ENCODE measurements at places on chromosomes 7 and 10.

DNA sequence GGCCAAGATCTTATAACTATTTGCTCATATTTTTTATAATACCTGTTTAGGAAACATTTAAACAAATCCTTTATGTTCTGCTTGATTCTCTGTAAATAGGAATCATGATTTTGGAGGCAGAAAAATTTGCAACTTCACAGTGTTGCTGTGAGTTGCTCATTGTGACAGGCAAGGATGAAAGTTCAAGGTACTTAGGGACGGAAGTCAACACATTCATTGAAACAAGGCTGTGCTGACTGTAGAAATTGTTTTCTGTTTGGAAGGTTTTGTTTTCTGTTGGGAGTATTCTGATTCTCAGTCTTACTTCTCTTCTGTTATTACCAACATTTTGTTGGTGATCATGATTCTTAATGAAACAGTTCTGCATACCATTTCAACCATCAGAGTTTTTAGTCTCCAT, 54.9 kb downstream of the FANK1 start:
- no peak for DNase-seq

DNA sequence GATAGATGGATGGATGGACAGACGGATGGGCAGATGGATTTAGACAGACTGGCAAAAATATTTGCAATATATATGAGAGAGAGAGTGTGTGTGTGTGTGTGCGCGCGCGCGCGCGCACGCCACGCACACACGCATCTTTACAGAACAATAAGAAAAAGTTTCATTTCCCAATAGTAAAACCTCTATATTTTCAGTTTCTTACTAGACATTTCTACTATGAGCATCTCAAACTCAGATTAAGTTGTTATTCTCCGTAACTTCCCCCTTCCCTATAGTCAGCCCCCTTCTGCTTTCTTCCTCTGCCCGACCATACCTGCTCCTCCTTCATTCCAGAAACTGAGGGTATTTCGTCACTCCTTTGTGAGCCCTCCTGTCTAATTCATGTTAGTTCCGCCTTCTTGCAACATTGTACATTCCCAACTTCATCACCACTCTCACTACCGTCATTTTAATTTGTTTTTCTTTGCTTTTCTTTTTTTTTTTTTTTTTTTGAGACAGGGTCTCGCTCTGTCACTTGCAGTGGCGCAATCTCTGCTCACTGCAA, 154.4 kb upstream of the SH2B2 start:
- DNase-seq: no peak

DNA sequence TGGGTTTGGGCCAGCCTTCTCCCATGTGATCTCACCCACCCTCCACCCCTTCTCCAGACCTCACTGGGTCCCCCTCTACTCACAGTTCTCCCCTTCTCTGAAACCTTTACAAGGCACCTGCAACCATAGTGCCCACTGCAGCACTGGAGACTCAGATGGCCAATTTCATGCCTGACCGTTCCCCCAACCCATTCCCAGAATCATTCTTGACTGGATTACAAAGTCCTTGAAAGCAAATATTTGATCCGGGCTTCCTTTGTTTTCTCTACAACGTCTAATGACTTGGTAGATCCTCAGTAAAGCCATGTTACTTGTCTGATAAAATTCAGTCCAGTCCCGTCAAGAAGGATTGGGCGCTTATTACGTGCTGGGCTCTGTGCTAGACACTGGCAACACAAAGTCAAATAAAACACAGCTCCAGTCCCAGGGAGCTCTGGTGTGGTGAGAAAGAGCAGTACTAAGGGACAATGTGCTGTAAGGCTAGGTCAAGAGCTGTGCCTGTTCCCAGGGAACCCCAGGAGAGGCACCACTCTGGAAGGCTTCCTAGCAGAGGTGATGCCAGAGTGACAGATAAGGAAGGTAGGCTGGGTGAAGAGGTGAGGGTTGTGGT, 36.5 kb downstream of the SH3PXD2A start:
- no peak for DNase-seq

- DNase-seq: no peak
Observed at GRCh38 chr7:71904484-71904883, 507.7 kb downstream of the CALN1 start.

GRCh38 chr10:100894033-100894432, 18.7 kb upstream of the SLF2 start:
- DNase-seq: no peak

- no peak for DNase-seq
Observed at GRCh38 chr10:77865580-77866324, 60.8 kb downstream of the DLG5 start.

DNA sequence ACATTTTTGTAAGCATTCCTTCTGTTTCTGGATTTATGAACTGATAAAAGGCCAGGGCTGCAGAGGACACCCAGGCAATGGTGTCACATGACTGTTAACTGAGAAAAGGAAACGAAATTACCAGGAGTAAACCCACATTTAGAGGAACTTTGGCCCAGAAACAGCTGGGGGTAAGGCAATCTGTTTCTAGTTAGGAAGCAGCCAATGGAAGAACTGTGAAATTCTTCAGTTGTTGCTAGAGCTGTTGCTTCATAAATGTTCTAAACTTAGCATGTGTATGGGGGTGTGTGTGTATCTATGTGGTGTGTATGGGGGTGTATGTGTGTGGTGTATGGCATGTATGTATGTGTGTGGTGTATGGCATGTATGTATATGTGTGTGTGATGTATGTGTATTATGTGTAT, 11.8 kb upstream of the PDCD4 start:
- no peak for DNase-seq

- DNase-seq: no peak
Observed at GRCh38 chr7:101919363-101920115, 102.1 kb downstream of the CUX1 start.

- DNase-seq: no peak
Observed at GRCh38 chr10:120741396-120741795, 109.8 kb upstream of the WDR11 start.

DNA sequence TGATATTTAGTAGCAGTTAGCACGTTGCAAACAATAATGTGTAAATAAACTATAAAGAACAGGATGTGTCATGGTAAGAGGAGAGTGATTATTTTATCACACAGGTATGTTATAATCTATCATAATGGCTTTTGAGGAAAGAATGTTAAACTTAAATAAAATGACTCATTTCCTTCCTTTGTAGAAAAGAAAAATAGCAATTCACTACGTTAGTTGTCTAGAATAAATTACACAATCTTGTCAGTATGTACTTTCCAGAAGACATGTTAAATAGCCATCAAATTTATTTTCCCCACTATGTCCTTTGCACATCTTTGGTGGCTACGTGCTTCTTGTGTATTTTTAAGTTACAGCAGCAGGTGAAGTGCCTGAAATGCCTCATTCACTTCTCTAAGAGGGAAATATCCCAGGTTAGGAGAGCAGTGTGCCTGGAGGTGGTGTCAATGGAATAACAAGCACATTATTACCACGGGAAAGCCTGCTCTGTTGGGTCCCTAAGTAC, 133.8 kb downstream of the SEMA3A start:
- DNase-seq: peak; percentile 28

- DNase-seq: no peak
Observed at GRCh38 chr7:37933018-37933566, 12.7 kb downstream of the EPDR1 start.

DNA sequence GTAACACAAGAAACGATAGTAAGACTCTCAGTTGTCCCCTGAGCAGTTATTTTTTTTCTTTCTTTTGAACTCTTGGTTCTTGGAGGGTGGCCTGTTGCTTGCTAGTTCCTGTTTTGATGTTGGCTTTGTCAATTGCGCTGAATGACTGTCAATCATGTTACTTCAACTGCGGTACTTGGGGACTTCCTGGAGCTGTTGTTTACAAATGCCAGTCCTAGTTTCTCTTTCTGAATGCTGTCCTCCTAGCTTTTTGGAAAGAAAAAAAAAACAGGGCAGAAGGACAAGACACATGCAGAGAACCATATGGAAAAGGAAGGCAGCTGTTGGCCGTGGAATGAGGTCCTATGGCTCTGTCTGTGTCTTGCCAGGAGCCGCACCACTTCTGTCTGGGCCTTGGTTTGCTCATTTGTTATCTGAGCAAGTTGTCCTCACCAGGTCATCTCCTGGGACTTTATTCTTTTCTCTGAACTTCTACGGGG, 7.0 kb upstream of the PDCD4 start:
- no peak for DNase-seq

DNA sequence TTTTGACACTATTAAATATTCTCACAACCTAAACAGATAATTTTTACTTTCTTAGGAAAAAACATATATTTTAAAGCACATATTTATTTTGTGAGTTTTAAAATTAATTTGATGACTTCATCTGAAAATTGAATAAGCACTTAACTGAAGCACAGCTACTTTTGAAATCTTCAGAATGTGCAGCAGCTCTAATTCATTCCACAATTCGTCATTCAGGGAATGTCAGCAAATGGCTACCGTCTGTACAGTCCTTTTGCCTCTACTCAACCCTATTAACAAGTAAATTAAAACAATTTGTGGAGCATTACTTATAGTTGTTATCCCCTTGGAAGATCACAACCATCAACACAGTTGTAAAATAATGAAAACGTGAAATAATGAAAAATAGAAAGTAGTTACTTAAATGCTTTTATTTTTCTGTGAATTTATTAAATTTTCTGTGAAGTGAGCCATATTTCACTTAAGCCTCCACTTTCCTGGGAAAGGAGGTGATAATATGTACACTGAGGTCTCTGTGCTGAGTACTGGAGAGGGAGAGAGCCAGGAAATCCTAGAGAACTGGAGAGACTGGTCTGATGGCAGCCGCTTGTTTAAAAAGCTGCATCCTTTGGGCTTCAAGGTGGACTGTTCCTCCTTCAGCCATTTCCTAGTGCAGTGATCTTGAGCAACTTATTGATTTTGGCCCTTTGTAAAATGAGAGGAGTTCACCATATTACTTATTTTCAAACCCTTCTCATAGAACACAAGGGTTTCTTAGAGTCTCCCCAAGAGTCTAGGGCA, 70.6 kb downstream of the REEP3 start:
- DNase-seq: no peak

- DNase-seq: no peak
Observed at GRCh38 chr7:156650042-156650441, 9.5 kb downstream of the RNF32 start.

- no peak for DNase-seq
Observed at GRCh38 chr10:131277969-131278368, 33.6 kb downstream of the TCERG1L start.

- DNase-seq: no peak
Observed at GRCh38 chr7:1920266-1920681, 250.2 kb downstream of the ELFN1 start.

DNA sequence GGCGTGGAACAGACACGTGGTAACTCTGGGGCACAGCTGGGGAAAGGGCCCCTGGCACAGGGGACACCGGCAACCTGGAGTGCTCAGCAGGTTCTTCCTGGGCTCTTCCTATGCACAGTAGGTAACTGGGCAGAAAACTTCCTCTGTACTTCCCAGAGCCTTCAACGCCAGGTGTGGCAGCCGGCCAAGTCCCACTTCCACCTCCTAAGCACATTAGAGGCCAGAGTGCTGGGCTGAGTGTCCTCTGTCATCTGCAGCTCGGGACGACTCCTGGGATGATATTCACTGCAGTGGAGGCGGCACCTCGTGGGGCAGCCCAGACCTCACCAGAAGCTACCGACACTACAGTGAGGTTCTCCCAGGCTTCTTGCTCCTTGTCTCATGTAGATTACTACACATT, 114.5 kb downstream of the LARP4B start:
- no peak for DNase-seq

DNA sequence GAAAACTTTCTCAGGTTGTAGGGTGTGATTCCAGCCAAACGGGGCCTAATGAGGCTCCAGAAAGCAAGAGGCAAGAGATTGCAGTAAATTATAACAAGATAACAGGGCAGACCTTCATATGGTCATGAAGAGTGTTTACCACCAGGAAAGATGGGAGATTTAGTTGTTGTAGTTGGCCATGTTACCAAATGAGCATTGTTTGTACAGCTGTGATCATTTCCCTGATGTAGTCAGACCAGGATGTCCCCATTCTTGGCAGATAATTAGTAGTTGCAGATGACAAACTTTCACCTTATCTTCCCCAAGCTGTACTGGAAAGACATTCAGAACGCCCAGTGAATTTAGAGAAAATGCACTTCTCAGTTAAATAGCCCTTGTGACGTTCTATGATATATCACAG, 630.8 kb downstream of the ANKRD7 start:
- no peak for DNase-seq

GRCh38 chr10:114427124-114427852, 23.0 kb upstream of the AFAP1L2 start:
- DNase-seq: no peak

DNA sequence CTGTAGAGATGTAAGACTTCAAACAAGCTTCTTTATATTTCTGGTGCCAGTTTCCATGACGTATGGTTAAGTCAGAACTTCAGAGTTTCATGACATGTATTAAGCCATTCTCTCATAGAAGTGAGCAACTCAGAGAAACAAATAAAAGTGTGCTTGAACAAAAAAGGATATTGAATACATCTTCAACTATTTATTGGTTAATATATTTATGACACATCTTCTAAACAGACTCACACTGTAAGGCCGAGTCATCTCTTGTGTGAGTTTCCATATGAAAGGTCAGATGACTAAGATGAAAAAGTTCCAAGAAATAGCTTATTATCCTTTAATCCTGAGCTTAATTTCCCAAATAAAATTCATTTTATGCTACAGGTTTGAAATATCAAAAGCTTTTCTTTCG, 105.5 kb upstream of the CSTF2T start:
- no peak for DNase-seq

- DNase-seq: no peak
Observed at GRCh38 chr10:51892965-51893658, 193.7 kb upstream of the CSTF2T start.

All from Panc1 (cell line).